ENCODE measurements at places on chromosomes 16 and 17.

DNA sequence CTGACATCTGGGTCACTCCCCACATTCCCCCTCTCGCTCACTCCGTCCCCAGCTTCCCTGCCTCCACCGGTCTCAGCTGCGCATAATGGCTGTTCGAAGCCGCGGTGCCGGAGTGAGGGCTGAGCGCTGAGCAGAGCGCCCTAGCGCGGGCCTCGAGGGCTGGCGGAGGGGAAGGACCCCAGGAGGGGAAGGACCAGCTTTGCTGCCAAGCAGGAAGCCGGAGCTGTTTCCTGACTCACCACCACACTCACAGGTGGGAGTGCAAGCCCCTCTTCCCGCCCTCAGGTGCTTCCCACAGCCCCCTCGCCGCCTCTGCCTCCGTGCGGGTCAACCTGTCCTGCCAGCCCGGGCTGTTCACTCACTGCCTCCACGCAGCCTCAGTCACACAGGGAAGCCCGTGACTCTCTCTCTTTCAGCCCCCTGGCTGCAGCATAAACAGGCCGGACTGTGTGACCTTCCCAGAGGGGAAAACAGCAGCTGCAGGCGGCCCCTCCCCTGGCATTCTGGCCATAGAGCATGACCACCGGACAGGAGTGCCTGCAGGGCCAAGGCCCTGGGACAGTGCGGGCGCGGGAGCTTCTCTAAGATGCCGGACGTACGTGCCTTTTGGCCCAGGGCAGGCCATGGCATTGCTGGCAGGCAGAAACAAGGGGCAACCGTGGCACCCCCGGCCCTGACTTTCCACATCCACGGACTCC, 23.7 kb downstream of the SLC43A2 start:
- no peak for DNase-seq

DNA sequence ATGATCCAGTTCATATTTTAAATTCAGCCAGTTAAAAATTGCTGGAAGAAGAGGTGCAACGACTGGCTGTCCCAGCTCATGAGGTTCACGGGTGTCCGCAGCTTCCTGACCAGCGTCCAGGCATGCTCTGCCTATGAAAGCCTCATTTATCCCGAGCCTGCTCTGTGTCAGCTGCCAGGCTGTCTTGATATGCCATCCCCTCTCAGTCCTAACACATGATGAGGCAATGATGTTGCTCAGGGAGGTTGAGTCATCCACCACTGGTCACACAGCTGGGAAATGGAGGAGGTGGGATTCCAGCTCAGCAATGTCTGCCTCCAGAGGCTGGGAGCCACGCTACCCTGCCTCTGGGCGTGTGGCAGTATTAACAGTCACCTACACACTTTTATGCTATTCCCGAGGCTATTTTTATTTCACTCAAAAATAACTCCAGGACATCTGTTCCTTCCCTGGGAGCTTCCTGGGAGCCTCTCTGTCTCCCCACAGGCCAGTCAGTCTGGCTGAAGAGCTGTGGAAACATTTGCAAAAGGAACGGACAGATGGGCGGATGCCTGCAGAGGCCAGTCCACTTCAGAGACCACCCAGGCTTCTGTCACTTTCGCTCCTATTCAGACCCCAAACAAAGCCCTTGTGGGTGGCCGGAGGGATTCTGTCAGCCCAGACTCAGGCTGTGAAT, 22.5 kb downstream of the RAB11FIP4 start:
- DNase-seq: no peak

DNA sequence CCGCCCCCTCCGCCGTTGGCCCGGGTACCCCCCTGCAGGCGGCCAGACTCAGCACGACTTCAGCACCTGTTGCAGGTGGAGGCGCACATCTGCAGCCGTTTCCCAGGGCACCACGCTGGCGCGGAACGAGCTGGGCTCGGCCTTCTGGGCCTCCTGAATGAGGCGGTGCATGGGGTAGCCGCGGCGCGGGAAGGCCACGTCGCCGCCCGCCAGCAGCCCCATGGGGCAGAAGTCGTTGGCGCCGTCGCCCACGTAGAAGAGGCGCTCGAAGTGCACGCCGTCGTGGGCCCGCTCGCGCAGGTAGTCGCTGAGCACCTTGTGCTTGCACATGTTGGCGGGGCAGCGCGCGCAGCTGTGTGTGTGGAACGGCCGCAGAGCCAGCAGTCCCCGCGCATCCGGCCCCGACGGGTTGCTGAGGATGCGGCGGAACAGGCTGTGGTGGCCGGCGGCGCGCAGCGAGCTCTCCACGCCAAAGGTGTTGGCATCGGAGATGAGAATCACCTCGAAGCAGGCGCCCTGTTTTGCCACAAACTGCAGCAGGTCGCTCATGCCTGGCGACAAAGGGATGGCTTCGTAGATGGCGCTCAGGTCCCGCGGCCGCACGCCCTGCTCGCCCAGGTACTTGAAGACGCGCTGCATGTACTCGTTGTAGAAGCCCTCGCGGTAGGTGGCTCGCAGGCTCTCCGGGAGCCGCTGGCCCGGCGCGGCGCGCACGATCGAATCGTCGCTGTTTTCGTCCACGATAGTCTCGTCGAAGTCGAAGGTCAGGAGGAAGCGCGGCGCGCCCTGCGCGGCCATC, 6.2 kb downstream of the PHOSPHO1 start:
- peak; percentile 60 for DNase-seq

GRCh38 chr16:50833929-50834328, 92.0 kb downstream of the CYLD start:
- DNase-seq: no peak

GRCh38 chr17:17119533-17119932, 77.3 kb downstream of the MPRIP start:
- DNase-seq: peak; percentile 61

DNA sequence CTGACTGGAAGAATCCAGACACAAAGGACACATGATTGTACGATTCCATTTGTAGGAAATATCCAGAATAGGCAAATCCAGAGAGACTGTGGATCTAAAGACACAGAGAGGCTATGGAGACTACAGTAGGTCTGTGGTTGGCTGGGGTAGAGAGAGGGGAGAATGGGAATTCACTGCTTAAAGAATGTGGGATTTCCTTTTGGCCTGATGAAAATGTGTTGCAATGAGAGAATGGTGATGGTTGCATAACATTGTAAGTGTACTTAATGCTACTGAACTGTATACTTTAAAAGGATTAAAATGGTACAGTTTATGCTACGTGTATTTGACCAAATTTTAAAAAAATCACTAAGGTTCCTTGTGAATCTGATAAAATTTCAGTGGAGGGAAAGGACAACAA, 62.1 kb downstream of the GPRC5B start:
- DNase-seq: no peak

DNA sequence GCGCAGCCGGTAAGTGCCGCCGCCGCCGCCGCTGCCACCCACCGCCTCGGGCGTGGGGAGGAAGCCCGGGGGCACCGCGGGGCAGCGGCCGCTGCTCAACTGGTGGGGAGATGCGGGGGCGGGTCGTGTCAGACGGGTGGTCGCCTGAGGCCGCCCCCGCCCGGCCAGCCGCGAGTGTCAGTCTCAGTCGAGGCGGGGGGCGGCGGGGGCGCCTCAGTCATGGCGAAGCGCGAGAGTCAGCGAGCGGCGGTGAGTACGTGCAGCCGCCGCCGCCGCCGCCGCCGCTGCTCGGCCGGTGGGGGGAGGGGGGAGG, 76.2 kb downstream of the CHD9 start:
- DNase-seq: no peak

DNA sequence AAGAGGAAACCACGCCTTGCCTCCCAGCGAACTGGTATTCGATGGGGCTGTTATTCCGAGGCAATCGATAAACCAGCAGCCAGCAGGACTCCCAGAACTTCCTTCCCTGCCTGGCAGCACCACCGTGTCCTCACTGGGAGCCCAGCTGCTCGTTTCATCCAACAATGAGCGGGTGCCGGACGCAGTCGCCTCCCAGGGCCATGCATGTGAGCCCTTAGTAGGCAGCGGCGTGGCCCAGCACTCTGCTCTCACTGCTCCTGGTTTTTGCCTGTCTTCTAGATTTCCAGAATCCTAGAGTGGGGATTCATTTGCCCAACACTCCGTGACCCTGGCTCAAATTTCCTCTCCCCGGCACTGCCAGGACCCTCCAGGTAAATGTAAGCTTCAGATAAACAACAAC, 29.1 kb upstream of the RASD1 start:
- no peak for DNase-seq

GRCh38 chr16:87414251-87414680, 22.1 kb downstream of the MAP1LC3B start:
- no peak for DNase-seq
